ENCODE measurements at places on chromosomes 6 and 20.

GRCh38 chr6:56902641-56903464 is 52.1 kb upstream of the BEND6 start:
- no peak for DNase-seq

DNA sequence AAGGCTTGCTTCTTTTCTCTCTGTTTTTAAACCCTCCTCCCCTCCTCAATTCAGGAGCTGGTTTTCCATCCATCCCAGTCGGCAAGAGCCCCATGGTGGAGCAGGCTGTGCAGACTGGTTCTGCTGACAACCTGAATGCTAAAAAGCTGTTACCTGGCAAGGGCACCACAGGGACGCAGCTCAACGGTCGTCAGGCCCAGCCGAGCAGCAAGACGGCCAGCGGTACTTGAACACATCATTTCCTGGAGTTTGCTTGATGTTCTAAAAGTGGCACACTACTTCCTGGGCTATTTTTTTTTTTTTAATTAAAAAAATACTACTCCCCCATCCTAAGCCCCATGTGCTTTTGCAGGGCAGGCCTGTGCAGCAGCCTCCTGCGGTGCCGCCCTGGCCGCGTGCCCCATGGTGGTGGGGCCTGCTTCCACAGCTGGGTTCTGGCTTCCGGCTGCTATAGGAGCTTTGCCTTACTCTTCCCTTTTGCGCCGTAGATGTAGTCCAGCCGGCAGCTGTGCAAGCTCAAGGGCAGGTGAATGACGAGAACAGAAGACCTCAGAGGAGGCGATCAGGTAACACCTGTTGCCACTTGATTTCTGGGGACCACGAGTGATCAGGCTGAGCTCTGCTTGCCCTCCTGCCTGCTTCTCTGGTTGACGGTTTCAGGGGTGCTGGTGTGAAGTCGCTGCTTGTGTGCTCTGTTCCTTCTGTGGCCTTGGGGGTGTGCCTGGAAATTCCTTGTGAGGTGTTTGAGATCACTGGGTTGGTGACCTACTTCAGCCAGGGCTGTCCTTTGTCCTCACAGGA is 7.7 kb downstream of the LSM14B start:
- DNase-seq, result no peak

DNA sequence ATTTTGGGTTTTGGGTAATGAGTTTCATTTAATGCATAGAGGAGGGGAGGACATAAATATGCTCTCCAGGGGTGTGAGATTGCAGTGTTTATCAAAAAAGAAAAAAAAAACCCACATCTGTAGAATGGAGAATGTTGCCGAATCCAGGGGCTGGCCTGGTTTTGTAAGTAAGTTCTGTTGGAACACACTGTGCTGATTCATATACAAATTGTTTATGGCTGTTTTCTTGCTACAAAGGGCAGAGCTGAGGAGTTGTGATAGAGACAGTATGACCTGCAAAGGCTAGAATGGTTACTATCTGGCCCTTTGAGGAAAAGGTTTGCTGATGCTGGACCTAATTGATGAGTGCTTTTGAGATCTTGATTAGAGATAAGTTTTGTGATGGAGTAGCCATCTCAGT is 30.4 kb downstream of the SCAF8 start:
- no peak for DNase-seq

DNA sequence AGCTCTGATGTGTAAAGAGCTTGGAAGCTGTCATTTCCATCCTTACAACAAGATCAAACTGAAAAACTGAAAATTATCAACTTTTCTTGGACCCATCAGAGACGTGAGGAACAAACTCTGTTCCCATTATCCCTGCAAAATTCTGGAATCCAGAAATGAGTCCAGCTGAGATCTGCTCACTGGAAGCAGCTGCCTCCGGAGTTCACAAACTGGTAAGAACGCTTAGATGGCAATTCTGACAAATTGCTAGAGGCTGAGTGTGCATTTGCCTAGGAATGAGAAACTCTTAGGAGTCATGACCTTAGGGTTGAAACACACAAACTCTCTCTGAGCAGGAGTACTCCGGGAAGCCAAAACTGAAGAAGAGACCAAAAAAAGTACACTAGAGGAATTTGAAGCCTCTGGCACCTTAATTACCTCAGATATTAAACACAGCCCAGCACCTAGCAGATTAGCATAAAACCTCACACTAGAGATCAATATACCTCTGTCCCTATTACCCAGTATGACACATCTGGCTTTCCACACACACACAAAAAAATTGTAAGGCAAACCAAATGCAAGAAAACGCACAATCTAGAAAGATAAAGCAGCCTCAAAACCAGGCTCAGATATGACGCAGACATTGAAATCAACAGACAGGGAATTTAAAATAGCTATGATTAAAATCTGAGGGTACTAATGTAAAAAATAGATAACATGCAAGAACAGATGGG is 233.5 kb upstream of the SGK1 start:
- DNase-seq, result peak; percentile 63

DNA sequence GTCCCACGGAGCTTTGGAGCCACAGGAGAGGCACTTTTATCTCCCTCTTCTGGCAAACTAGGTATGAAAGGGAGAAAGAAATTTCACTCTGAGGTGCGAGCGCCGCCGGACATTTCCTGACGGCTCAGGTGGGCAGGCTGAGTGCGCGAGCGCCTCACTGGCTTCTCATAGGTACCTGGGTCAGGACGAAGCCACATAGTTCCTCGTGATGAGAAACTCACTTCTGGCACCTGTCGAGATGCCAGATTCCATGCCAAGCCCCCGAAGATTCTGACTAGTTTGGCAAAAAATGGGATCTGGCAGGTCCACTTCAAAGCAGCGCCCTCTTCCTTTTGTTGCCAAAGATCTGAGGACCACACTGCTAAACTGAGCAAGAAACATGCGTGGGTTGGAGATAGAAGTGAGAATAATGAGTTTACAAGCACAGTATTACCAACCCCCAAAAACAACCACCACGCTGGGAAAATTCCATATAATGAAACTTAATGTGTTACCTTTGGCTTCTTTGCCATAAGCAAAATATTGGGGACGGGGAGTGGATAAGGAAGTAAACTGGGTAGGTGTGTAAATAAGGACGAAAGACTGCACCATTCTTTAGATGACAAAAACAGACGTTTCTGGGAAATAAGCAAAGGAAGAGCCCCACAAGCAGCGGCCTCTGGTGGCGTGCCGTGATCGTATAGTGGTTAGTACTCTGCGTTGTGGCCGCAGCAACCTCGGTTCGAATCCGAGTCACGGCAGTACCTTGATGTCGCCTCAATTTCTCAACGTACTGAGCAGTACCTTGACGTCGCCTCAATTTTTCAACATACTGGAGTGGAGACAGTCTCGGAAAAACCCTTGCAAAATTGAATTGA is 89.8 kb upstream of the PRSS16 start:
- DNase-seq, result peak; percentile 66

GRCh38 chr20:26216025-26216424 is 519.4 kb upstream of the ZNF337 start:
- no peak for DNase-seq

DNA sequence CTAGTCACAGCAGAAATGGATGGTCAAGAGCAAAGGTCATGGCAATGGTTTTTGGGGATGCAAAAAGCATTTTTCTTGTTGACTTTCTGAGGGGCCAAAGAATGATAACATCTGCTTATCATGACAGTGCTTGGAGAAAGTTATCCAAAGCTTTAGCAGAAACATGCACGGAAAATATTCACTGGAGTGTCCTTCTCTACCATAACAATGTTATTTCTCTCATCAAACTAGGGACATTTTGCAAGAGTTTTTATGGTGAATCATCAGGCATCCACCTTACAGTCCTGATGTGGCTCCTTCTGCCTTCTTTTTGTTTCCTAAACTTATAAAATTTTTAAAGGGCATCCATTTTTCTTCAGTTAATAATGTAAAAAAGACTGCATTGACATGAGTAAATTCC is 302.3 kb downstream of the HIVEP2 start:
- DNase-seq, result no peak

- DNase-seq, result no peak
Measured at GRCh38 chr6:116485559-116486184, 24.5 kb downstream of the CALHM6 start.
